ENCODE measurements at places on chromosomes 2 and 18.

DNA sequence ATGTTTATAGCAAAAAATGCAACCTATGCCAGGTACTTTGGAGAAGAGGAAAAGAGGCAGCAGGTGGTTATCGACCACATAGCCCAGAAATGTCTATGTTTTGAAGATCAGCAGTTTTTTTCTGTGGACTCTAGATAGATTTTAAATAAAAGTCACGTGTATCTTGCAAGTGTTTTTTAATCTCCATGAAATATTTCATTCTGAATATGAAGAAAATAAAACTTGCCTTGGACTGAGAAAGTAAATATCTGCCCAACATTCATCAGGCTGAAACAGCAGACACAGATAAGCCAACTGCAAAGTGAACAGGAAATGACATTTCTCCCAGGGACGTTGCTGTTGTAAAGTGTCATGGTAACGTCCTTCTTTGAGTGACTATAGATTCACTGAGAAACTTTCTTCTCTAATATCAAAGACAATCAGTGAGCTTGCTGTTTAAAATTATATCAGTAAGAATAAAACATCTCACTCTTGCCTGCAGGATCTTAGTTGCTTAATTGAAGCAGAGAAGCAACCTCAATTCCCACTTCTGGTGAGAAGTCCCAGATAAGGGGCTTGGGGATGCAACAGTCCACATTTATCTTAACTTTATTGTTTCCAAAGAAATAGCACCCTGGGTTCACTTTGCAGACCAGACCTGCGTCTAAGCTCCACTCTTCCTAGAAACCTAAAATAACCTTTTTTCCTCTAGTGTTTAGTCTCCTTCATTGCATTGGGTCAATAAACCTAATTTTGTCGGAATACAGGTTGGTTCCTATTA is 6.3 kb downstream of the MYOM1 start:
- DNase-seq: no peak

GRCh38 chr2:158984604-158985135 is 16.2 kb downstream of the TANC1 start:
- no peak for DNase-seq

- peak; percentile 67 for DNase-seq
Observed at GRCh38 chr2:70089220-70089982, 2.1 kb downstream of the PCBP1 start.

- DNase-seq: peak; percentile 54
Observed at GRCh38 chr2:160493227-160494028, at the start of gene RBMS1. TSS of gene RBMS1 (minus strand) at chr2:160493807. CDS start at chr2:160493363, 444 bp downstream.

DNA sequence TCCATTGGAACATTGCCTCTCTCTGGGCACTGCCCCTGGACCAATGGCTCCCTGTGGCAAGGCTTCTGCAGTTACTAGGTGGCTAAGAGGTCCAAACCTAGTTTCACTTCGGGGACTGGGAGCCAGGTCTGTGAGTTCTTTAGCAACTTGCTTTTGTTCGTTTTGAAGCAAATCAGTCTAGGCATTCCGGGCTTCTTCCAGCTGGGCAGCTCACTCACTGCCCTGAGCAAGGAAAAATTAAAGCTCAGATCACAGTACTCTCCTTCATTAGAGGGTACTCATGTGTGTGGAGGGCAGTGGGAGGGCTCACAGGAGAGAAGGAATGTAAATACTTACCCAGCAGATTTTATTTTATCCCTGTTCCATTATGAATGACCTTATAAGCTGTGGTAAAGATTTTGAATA is 80.3 kb downstream of the SPP2 start:
- DNase-seq: no peak

- DNase-seq: no peak
Observed at GRCh38 chr2:48343571-48344440, 186.1 kb upstream of the STON1 start.

GRCh38 chr2:45849491-45850283 is 198.2 kb downstream of the PRKCE start:
- DNase-seq: no peak

GRCh38 chr2:240112914-240113690 is 23.0 kb downstream of the COPS9 start:
- no peak for DNase-seq

GRCh38 chr2:231673348-231673770 is 35.0 kb upstream of the PTMA start:
- DNase-seq: peak; percentile 26

GRCh38 chr2:219220652-219221402 is 2.1 kb upstream of the ABCB6 start:
- no peak for DNase-seq

- DNase-seq: no peak
Observed at GRCh38 chr2:75602724-75603342, 42.1 kb upstream of the EVA1A start.

DNA sequence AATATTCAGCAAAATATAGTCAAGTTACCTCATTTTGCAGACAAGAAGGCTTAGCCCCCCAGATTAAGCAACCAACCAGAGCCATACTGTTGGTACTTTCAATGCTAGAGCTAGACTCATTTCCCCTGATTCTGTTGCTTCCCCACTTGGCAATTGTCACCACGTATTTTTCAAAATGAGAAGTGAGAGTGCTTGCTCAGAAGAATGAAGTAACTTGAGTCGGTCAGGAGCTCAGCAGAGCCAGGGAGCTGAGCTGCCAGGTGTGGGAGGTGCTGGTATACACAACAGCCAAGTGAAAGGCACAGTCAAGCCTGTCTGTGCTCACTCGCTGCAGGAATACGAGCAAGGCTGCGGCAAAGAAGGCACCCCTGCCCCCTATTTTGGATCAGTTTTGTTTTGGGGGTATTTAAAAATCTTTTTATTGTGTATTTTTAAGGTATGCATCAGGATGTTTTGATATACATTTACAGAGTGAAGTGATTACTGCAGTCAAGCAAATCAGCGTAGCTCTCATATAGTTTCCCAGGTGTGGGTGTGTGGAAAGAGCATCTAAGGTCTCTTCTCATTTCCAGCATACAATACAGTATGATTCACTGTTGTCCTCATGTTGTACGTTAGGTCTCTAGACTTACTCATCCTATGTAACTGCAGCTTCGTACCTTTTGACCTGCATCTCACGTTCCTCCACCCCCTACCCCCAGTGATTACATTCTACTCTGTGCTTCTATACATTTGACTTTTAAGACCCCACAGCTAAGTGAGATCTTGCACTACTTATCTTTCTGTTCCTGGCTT is 62.4 kb downstream of the MRPS9 start:
- DNase-seq: no peak

- DNase-seq: no peak
Observed at GRCh38 chr2:9238591-9239326, 32.1 kb downstream of the ASAP2 start.

GRCh38 chr2:16401761-16402300 is 263.8 kb downstream of the CYRIA start:
- DNase-seq: no peak

DNA sequence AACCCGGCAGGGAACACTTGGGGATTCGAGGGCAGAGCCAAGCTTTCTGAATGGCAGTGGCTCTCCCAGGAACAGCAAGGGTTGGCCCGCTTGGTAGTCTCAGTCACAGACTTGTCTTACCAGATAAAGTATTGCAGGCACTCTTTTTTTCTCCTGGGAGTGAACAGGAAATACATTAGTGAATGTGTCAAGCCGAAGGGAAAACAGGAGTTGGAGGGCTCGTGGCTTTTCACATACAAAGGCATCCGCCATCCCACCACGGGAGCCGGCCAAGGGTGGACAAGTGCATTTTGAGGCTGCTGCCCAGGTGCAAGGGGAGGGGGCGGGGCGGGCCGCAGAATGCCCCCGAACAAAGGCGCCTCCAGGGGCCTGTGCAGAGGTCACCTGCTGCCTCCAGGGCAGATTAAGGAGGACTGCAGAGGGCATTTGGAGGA is 163.3 kb upstream of the SIX3 start:
- DNase-seq: no peak

DNA sequence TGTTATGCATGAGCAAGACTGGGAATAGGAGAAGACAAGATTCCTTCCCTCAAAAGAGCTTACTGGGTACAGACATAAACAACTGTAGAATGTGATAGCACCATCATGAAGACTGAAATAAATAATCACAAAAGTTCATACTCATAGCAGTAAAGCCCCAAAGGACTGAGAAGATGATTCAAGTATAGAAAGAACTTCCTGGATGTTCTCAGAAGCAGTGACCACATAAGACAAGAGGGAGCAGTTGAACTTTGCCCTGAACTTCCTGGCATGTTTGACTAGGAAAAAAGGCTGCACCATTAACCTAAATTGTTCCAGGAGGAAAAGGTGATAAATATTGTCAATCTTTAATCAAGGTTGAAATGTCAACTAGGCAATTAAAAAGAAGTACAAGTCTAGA is 57.8 kb upstream of the CCDC141 start:
- no peak for DNase-seq

- DNase-seq: no peak
Observed at GRCh38 chr2:68906716-68907115, 35.5 kb upstream of the BMP10 start.

GRCh38 chr2:43001055-43001378 is 208.6 kb upstream of the HAAO start:
- no peak for DNase-seq

GRCh38 chr2:239429473-239430350 is 28.9 kb upstream of the HDAC4 start:
- no peak for DNase-seq

GRCh38 chr2:129001926-129002325 is 683.3 kb upstream of the HS6ST1 start:
- DNase-seq: no peak

GRCh38 chr2:157238296-157238695 is 19.2 kb upstream of the GALNT5 start:
- DNase-seq: no peak

- DNase-seq: no peak
Observed at GRCh38 chr2:43313642-43314017, 87.2 kb upstream of the ZFP36L2 start.

DNA sequence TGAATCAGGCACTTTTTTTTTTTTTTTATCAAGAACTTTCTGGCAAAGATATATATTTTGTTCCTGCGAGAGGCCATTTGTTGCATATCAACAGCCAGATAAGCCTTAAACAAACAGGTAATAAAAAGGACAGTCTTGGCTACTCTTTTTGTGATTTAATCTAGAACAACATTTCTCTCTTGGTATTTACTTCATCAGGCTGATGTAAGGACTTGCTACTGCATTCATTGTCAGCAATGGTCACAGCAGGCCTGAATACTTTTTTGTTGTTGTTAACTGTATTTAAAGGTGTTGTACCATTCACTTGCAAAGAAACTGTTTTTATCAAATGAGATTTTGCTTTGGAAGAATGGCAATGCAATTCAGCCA is 683.8 kb downstream of the IRS1 start:
- DNase-seq: no peak

GRCh38 chr18:62978251-62979049 is 263.1 kb downstream of the PHLPP1 start:
- DNase-seq: no peak

DNA sequence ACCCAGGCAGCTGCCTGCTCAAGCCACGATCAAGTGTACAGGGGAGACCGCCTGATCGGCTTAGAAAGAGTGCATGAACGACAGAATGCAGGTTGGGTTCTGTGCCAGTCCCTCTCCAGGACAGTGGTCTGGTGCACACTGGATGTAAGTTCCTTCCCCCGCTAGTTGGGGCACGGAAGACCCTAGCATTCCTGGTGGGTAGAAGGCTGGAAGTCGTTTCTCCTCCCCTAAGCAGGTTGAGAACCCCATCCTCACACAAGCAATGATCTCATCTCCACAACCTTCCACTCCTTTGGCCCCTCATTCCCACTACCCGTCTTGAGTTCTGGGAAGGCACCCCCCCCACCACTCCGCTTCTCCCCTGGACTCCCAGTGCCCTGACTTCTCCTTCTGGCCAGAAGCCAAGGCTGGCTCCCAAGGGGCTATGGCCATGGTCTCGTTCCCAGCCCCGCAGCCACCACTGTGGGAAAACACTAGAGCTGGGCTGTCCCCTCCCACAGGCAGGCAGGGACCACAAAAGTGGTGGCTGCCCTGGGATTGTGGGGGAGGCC is 1.4 kb upstream of the ANKRD39 start:
- DNase-seq: no peak

DNA sequence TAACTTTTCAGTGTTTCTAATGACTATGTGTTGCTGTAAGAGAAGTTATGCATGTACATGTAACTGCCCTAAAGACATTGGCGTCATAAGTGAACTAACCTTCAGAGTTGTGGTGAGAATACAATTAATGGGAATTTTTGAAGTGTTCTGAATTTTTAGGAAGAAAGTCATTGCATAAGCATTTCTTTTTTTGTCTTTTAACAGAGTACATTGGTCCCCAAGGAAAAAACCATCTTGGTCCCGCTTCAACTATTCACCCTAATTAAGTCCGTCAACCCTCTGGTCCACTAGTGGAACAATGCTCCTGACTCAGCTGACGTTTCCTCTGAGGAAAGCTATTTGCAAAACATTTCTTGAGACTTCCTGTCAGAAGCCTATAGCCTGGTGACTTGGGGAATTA is 41.1 kb upstream of the VIT start:
- DNase-seq: no peak

GRCh38 chr2:20040489-20041172 is 10.8 kb downstream of the LAPTM4A start:
- no peak for DNase-seq

DNA sequence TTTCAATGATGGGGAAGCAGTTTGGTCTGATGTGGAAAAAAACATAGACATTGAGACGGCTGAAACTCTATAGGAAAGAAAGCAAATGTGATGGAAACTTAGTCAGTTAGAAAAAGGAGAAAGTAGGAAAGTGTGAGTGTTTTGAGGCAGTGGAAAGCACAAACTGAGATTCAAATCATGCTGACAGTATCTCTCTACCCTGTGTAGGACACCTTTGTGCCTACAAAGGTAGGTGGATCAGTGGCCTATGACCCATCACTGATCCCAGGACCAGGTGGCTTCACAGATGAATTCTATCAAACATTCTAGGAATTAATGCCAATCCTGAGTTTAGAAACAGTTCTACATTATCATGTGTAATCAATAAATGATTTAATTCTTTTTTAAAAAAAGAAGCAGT is 57.1 kb downstream of the CD226 start:
- no peak for DNase-seq

GRCh38 chr18:36083729-36084128 is 16.4 kb upstream of the RPRD1A start:
- no peak for DNase-seq

DNA sequence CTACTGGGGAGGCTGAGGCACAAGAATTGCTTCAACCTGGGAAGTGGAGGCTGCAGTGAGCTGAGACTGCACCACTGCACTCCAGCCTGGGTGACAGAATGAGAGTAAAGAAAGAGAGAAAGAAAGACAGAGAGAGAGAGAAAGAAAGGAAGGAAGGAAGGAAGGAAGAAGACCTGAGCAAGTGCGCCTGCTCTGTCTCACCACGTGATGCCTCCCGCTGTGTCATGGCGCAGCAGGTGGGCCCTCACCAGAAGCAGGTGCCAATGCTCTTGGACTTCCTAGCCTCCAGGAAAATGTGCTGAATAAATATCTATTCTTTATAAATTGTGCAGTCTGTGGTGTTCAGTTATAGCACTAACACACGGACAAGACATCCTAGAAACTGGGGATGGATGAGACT is 270.0 kb downstream of the CYP26B1 start:
- no peak for DNase-seq

DNA sequence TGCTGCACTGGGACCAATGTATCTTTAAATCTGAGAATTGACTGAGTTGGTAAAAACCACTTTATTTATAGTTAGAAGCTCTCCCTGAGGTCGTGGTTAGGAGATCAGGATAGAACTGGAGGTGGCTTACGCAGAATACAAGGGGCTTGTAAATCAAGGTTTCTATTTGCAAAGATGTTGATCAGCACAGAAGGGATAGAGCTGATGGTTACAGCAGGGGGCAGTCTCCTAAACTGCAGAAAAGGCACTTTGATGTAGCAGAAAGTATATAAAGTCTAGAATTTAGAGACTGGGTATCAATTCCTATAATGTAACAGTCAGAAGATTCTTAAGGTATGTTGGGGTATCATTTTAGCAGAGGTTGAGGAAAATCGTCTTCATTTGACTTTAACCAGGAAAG is 25.2 kb upstream of the ACVR1 start:
- no peak for DNase-seq
